Stimulated activated CD8-positive, alpha-beta memory T cell treated with anti-CD3 and anti-CD28 coated beads, Interleukin-7, amount 100 ng/mL, for 1 hour (primary cell): ENCODE measurements at places on chromosomes 2 and 18.

- DNase-seq: no peak
These were observed at the start of gene MTCL1 for GRCh38 chr18:8705238-8705960. Gene MTCL1 (plus strand): TSS chr18:8705556. CDS start chr18:8705661, 105 bp downstream.

DNA sequence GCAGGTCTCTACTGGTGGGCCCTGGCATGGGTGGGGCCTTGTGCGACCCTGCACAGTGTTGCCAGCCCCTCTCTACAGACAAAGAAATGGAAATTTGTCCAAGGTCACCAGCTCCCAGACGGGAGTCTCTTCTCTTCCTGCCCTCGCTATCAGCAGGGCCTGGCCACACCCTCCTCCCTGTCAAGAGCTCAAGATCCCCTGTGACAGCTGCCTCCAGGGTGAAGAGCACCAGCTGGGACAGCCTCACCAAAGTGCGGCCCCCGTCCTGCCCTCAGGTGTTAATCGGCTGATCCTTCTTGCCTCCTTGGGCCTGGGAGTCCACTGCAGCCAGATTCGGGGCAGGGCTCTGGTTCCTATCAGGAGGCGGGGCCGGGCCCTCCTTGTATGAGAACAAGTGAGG, 259.1 kb downstream of the TWIST2 start:
- DNase-seq: no peak

DNA sequence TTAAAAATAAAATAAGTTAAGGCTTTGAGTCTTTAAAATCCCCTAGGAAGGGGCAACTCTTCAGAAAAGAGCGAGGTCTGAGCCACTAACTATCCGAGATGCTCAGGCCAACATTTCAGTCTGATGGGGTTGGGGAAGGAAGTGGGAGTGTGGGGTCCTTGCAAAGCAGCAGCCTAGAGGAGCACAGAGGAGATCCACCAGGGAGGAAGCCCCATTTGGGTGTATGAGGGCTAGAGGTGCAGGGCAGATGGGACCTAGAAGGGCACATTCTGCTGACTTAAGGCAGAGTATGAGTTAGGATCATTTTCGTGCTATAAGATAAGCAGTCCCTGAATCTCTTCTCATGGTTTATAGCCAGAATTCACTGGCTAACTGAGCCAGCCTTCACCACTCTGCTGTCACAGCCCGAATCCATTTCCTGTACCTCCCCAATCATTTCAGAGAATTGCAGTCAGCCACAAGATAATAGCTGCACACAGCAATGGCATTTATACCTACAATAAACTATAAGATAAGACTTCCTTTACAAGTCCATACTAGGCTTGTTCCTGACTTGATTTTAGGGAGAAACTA, 37.0 kb downstream of the MRPL30 start:
- DNase-seq: no peak

DNA sequence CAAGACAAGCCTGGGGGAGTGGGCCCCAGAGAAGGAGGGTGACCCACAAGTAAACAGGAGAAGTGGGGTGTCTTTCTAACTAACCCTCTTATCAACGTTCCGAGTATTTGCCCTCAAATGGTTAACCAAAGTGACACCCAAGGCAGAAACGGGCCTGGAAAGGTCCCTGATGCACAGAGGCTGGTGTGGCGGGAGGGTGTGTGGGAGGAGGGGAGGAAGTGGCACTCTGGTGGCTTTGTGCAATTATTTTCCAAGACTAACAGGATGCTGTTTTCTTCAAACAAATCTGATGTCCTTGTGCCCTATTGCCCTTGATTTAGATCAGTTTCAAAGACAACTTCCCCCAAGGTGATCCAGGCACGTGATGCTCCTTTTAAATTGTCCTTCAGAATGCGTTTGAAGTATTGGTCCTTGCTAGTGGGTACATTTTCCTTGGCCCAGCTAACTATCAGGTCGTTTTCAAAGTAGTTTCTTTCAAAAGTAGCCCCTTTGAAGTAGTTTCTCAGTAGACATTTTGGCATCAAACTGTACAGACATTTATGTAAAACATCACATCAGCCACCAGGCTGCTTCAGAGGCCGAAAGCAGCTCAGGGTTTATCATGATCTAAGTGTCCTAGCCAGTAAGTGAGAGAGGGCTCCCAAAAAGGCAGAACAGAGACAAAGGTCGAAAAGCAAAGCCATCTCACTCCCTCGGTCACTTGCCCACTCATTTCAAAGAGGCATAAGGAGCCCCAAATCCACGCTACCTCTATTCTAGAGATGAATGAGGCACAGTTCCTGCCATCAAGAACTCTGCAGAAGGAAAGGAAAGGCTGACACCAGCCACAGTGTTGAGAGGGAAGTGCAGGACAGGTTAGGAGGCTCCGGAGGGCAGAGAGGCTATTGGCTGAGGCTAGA, 371.1 kb upstream of the ID2 start:
- no peak for DNase-seq

DNA sequence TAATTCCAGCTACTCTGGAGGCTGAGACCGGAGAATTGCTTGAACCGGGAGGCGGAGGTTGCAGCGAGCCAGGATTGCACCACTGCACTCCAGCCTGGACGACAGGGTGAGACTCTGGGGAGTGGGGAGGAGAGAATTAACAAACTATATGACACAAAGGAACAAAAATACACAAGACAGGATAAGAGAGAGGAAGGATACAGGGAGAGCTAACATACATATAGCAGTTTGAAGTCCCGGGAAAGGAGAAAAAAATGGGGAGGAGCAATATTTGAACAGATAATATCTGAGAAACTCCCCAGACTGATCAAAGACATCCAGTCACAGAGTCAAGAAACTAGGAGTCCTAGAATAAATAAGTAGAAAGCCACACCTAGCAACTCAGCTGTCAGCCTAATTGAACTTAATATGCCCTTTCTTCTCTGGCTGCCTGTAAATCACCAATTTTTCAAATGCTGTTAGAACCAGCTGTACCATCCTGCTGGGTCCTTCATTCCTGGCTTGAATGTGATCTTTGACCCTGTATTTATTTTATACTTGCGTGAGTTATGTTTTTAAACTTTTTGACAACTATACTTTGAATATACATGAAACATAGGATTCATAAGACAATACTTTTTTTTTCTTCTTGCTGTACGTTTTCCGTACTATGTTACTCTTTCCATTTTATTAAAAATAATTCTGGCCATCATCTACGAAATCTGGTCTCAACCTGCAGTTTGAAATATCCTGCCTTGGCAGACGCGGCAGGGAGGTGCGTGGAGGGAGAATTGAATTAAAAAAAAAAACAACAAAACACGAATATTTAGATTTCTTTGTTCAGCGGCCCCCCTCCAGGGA, 876 bp upstream of the CYP27A1 start:
- no peak for DNase-seq
